ENCODE measurements at places on chromosomes 12 and 14. TPM values are rescaled to one million over a fixed set of nuclear protein-coding genes. Genes with fewer than 3 reads are reported as not detected.
A peak's percentile ranks its signal among the peaks of the same experiment; 100 is the strongest.

DNA sequence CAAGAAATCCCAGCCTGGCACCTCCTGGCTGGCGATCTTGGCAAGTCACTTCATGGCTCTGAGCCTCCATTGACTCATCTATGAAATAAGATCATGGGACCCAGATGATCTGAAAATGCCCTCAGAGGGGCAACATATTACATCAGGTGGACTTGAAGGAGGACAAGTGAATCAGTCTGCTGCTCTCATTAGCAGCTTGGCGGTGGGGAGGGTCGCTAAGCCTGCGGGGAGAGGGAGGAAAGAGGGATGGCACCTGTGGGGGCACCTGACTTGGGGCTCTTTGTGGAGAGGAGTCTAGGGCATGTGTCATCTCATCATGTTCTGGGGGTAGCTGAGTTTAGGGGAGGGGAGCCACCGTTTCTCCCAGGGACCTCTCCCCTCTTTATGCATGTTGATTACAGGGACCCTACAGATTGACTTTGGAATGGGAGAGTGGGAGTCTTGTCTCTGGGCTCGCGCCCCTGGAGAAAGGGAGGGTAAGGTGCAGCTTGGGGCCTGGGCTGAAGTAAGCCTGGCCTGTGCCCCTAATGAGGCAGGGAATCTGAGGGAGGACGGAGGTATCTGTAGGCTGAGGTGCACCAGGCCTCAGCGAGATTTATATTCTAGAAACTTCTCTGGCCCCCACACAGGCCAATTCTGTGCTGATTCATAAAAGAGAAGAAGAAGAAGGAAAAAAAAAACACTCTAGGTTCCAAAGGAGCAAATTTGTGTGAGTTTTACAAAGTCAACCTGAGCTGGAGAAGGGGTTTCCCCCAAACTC, 29.3 kb upstream of the BATF start:
- DNase-seq: no peak

GRCh38 chr12:27523305-27523641, 733 bp upstream of the PPFIBP1 start:
- DNase-seq: no peak

GRCh38 chr12:29796823-29797263, 13.1 kb upstream of the TMTC1 start:
- DNase-seq: peak; percentile 43

DNA sequence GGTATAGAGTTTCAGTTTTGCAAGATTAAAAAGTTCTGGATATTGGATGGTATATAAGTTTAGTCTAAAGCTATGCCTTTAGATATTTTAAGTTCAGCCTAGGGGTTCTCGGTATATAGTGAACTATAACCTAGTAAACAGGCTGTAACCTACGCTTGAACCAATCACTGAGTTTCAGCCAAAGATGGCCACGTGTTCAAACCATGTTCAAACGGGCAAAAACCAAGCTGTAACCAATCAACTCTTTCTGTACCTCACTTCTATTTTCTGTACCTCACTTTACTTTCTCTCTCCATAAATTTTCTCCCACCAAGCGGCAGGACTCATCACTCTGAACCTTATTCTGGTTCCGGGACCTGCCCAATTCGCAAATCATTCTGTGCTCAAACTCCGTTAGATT, 1.4 kb downstream of the TMBIM4 start:
- DNase-seq: no peak

Gene PRPH
- 0.26 TPM for total RNA-seq

DNA sequence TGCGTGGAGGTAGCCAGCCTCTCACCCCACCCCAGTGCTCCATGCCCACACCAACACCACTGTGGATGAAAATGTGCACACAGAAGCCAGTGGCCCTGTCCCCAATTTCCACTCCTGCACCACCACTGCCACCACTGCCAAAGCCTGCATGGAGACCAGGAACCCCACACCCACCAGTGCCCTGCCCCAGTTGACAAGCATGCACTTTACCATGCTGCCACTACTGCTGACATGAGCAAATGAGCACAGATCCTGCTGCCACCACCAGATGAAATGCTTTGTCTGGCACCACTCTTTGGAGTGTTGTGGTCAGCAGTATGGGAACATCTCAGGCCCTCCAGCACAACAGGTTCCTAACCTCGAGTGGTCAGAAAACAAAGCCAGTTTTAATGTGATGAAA, 104.1 kb downstream of the ATXN7L3B start:
- DNase-seq: no peak

GRCh38 chr14:73287071-73287470, 49.8 kb downstream of the PAPLN start:
- DNase-seq: no peak

- no peak for DNase-seq
These were observed 255.6 kb downstream of the TTC6 start for GRCh38 chr14:37851054-37851453.

DNA sequence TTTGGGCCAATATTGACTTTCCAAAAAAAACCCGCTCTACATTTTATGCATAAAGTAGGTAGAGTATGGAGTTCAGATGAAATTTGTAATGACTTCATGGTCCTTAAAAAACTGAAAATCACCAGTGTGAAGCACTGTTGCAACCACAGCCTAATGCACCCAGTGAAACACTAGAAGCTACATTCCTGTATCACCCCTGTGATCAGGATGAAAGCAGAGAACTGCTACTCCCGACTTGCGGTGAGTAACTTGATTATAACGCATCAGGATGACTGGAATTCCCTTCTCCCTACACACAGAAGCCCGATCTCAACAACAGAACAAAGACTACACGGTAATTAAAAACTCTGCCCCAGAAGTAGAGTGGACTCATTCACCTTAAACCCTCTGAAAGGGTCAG, 33.8 kb downstream of the SPTB start:
- no peak for DNase-seq

GRCh38 chr14:38079268-38079667, 128.4 kb upstream of the SSTR1 start:
- DNase-seq: no peak

Gene WSCD2
- not detected for total RNA-seq

Gene LHX5
- not detected for total RNA-seq

All from pulmonary artery endothelial cell (primary cell).